Non-pigmented ciliary epithelial cell (primary cell): ENCODE measurements at places on chromosomes 1 and 21.

DNA sequence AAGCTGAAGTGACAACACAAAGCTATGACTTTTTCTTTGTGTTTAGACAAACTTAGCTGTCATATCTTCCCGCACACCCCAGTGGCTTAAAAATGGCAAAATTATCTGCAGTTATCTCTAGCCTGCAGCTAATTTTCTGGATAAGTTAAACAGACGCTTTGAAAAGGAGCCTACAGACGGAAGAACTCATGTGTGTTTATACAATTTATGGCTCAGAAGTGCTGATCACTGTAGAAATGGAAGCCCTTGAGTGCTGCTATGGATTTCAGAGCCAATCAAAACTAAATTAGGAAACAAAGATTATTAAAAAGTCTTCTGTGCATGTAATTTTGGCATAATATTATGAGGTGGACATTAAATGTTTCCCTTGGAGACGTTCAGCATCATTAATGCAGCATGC is 11.6 kb downstream of the NTNG1 start:
- no peak for DNase-seq

GRCh38 chr1:98399218-98399617 is 262.3 kb upstream of the SNX7 start:
- no peak for DNase-seq

GRCh38 chr1:79497193-79497773 is 490.8 kb upstream of the ADGRL4 start:
- peak; percentile 9 for DNase-seq

GRCh38 chr1:243950166-243950565 is 100.1 kb upstream of the AKT3 start:
- DNase-seq = peak; percentile 73

- DNase-seq = no peak
Measured at GRCh38 chr21:42291003-42291750, 24.0 kb downstream of the TFF3 start.

- DNase-seq = peak; percentile 1
Measured at GRCh38 chr1:176609556-176610408, 146.8 kb downstream of the PAPPA2 start.

DNA sequence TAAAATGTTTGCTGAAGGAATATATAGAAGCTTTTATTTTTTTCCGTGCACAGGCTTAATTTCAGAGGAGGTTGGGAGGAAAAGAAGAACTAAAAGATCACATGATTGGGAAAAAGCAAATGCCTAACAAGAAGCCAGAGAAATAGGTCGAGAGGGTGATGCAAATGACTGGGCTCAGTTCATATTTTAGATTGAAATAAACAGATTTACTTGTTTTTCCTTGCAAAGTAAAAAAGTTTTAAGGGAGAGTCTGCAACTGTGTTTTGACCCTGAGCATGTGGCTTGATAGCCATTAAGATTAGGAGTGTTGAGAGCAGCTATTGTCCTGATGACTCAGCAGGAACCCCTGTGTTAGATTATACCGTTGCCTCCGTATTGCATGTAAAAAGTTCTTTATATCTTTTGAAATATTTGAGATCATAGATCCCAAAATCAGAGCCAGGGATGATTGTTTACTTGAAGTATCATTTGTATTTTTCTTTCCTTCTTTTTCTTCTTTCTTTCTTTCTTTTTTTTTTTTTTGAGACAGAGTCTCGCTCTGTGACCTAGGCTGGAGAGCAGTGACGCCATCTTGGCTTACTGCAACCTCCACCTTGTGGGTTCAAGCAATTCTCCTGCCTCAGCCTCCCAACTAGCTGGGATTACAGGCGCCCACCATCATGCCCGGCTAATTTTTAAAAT is 20.2 kb downstream of the CLIC4 start:
- no peak for DNase-seq

DNA sequence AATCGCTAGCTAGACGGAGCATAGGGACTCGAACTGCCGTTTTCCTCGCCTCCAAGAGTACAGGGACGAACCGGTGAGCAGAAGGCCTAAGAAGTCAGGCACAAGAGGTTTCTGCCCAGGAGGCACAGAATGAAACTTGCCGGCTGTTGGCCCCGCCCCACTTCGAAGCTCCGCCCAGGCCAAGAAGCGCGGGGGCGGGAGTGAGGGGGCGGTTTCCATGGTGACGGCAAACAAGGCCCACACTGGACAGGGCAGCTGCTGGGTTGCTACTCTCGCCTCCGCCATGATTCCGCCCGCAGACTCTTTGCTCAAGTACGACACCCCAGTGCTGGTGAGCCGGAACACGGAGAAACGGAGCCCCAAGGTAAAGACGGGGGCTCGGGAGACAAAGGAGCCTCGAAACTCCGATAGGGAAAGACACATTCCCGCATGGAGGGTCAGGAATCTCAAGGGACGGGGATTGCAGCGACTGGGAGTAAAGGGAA is at the start of gene DNALI1:
Gene DNALI1, plus strand, starts transcription at position 229 of the 485 bp plus-strand sequence. Its CDS starts 55 bp downstream, at position 284.
- DNase-seq = peak; percentile 67

- no peak for DNase-seq
Measured at GRCh38 chr1:51945591-51945990, 44.9 kb downstream of the RAB3B start.
